Fibroblast of skin of right biceps (primary cell): ENCODE measurements at places on chromosomes 1 and 21.

GRCh38 chr21:41059871-41060270 is 108.1 kb upstream of the BACE2 start:
- peak; percentile 36 for DNase-seq

GRCh38 chr1:35539824-35540261 is 17.4 kb downstream of the KIAA0319L start:
- DNase-seq = peak; percentile 79

- no peak for DNase-seq
These were observed 40.8 kb downstream of the KRTAP10-1 start for GRCh38 chr21:44499211-44499560.

DNA sequence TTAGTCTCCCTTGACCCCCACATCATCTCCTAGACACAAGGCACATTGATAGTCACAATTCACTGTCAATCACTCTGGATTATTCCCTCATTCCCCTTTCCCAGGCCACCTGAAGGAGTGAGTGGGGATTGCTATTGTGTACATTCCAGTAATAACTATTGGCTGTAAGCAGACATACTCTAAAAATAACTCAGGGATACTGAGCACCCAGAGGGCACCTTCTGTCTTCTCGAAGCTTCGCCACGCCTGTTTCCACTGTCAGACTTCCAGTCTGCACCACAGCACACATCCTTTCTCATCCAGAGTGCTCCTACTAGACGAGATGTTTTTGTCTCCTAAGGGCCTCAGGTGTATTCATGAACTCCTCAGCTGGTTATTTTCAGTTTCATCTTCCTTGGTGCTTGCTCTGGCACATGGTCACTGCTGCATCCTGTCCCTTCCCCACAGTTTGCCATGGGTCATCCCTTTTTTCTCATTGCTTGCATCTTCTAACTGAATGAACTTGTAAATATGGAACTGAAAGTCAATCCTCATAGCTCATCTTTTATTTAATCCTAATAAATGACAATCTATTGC is 848 bp upstream of the APOBEC4 start:
- no peak for DNase-seq

- no peak for DNase-seq
These were observed 4.8 kb upstream of the CRYBG2 start for GRCh38 chr1:26358411-26359384.

- DNase-seq = peak; percentile 85
These were observed 3.8 kb downstream of the RGS13 start for GRCh38 chr1:192639607-192640368.

DNA sequence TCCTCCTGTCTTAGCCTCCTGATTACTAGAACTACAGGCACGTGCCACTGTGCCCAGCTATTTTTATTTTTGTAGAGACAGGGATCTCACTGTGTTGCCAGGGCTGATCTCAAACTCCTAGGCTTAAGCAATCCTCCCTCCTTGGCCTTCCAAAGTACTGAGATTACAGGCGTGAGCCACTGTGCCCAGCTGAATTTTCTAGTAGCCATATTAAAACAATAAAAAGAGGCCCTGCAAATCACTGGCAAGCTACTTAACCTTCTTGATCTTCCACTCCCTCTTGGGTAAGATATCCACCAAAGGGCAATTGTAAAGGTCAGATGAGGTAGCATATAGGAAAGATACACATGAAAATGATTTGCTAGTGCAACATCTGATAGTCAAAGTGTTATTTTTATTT is 65.6 kb upstream of the SRSF10 start:
- DNase-seq = no peak

- no peak for DNase-seq
These were observed 18.6 kb upstream of the IGSF3 start for GRCh38 chr1:116686175-116686574.

GRCh38 chr1:25082216-25082899 is 149.9 kb downstream of the SYF2 start:
- peak; percentile 47 for DNase-seq

GRCh38 chr1:38834937-38835827 is 24.4 kb downstream of the RRAGC start:
- DNase-seq = peak; percentile 75

DNA sequence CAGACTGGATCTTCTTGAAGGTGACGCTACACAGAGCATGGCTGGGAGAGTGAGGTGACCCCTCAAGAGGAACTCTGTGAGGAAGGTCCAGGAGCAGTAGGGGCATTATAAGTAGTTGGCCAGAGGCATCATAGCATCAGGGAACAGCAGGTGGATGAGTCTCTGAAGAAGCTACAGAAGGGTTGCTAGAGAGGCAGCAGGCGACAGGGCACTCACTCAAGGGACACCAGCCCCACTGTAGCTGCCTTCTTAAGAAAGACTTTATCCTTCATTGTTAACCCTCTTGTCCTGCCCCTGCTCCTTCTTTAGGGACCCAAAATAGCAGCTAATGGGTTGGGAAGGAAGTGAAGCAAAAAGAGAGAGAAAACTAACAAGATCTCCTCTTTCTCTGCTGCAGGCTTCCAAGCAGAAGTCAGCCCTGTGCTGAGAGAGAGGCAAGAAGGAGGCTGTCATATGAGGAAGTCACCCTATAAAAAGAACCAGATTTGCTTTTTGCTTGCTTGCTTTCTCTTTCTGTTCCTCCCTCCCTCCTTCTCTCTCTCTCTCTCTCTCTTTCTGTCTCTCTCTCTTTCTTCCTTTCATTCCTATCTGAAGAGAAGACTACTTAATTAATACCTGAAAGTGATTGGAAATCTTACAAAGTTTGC is 7.7 kb upstream of the CD5L start:
- no peak for DNase-seq

- no peak for DNase-seq
These were observed 62.7 kb upstream of the GPR89A start for GRCh38 chr1:145545055-145545454.

- DNase-seq = no peak
These were observed 38.4 kb upstream of the ZNF281 start for GRCh38 chr1:200448034-200448762.

- DNase-seq = no peak
These were observed 36.9 kb upstream of the GPR37L1 start for GRCh38 chr1:202085682-202086373.

- no peak for DNase-seq
These were observed 1.0 kb upstream of the S100B start for GRCh38 chr21:46605767-46606426.

GRCh38 chr1:101216623-101217022 is 20.2 kb upstream of the S1PR1 start:
- DNase-seq = no peak

DNA sequence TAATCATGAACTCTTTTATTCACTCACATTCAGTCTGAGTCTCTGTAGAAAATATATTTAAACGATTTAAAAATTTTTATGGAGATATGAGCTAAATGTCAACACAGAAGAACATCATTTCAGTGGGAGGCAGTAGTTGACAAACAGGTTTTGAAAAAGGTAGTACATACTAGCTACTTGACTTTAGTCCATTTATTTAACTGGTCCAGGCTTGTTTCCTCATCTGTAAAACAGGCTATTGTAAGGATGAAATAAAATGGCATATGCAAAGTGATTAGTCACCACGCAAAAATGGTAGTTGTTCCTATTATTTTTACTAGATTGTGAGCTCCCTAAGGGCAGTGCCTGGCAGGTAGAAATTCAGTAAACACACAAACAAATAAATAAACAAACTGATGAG is 75.2 kb downstream of the NTPCR start:
- DNase-seq = no peak

GRCh38 chr1:95084317-95085176 is 11.8 kb upstream of the ALG14 start:
- DNase-seq = peak; percentile 45

DNA sequence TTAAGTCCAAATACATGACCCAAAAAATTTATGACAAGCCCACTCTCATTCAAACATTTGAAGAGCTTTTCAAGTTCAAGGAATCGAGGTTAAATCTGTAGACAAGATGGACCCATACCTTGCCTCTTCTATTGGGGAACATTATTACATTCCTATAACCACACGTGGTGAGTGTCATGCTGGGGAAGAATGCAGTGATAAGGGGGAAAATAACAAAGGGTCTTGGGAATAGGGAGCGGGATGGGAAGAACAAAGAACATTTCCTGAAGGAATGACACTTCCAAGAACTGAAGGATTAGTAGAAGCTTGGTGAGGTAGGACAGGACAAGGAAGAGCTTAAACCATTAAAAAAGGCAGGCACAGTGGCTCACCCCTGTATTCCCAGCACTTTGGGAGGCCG is 18.8 kb downstream of the PDZK1 start:
- DNase-seq = no peak

DNA sequence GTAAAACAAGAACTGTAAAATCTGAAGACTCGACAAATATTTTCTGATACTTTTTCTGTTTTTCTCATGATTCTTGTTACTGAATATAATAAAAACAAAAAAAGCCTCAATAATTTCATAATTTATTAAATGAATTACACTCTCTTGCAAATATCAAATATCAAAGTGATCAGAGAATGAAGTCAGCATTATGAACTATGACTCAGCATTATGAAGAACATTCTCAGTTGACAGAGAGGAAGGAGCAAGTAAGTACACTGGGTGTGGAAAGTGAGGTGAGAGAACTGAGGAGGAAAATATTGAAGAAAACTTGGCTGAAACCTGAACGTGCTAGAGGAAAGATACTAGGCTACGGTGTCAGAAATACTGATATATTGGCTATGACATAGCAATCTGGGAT is 529.5 kb downstream of the KCNT2 start:
- peak; percentile 15 for DNase-seq

GRCh38 chr1:102837551-102837950 is 270.8 kb downstream of the COL11A1 start:
- DNase-seq = no peak

DNA sequence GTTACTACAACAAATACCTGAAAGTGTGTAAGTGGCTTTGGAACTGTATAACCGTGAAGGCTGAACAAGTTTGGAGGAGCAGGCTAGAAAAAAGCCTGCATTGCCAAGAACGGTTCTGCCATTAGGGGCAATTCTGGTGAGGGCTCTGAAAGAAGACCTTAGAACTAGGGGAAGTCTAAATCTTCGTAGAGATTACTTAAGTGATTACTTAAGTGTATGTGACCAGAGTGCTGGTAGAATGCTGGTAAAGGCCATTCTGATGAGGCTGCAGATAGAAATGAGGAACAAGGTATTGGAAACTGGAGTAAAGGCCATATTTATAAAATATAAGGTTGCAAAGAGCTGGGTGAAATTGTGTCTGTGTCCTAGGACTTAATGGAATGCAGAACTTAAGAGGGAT is 158.0 kb downstream of the CLIC6 start:
- DNase-seq = no peak

DNA sequence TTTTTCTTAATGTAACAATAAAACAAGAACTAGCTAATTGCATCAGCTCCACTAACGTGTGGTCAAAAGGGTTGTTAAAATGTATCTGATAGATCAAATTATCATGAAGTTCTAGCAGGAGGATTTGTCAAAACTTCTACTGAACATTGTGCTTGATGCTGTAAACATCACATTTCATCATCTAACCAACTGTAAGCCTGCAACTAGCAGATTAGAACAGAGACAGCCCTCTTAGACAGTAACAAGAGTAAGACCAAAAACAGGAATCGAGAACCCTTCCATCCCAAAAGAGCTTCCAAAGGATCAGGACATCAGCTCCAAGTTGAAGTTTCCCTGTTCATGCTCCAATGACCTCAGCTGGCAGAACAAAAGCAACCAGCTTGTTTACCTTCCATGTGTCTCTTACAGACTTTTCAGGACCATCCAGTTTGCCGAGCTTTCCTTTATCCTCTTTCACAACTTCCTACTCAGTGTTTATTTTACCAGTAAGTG is 44.6 kb downstream of the NIBAN1 start:
- DNase-seq = no peak
